T-helper 9 cell (primary cell): ENCODE measurements at places on chromosomes 2 and 18.

- DNase-seq: no peak
Observed at GRCh38 chr2:239304533-239305221, 96.1 kb downstream of the HDAC4 start.

DNA sequence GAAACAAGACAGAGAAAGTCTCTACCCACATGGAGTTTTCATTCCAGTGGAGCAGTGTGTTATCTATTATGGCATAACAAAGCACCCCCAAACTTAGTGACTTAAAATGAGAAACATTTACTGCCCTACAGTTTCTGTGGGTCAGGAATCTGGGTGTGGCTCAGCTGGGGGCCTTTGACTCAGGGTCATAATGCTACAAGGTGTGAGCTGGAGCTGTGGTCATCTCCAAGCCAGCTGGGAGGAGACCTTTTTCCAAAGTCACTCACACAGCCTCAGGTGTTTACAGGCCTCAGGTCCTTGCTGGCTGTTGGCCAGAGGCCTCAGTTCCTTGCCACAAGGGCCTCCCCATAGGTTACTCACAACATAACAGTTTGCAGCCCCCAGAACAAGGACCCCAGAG is 169.2 kb downstream of the ETAA1 start:
- DNase-seq: no peak

DNA sequence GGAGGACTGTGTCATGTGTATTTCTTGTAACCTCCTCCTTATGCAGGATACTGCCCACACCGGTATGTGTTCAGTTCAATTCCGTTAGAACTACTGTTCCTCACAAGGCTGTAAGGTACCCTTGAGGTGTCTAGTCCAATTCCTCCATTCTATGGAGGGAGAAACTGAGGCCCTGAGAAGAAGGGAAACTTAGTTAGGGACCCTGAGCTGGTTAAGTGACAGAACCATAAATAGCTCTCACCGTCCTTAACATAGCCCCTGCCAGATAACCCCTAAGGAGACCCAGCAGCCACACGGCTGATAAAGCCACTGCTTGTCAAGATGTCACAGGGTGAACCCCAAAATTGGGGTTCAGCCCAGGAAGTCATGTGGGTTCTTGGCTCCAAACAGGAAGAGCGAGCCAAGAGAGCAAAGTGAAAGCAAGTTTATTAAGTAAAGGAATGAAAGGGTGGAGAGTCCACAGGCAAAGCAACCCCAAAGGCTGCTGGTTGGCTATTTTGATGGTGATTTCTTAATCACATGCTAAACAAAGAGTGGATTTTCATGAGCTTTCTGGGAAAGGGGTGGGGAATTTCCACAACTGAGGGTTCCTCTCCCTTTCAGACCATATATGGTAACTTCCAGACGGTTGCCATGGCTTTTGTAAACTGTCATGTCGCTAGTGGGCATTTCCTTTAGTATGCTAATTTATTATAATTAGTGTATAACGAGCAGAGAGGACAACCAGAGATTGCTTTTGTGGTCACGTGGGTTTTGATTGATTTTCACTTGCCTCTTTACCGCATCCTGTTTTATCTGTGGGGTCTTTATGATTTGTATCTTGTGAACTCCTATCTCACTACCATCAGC is 83.4 kb upstream of the RTN4 start:
- DNase-seq: peak; percentile 29

- DNase-seq: no peak
Observed at GRCh38 chr2:215758691-215759090, 254.7 kb downstream of the MREG start.

DNA sequence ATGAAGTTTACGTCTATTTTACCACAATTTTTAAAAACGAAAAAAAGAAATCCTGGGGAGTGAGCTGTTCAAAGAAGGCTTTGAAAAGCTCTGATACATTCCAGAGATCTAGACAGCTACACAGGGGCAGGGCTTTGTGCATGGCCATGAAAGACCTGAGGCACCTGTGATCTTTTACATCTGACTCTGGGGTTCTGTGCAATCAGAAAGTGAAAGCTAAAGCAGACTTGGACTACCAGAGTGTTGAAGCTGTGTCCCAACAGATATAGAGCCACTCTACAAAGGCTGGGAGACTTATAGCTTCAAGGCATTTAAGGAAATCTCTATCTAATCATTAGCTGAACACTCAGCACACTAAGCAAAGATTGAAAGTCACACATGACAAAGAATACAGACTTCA is 34.1 kb downstream of the PARD6G start:
- no peak for DNase-seq

DNA sequence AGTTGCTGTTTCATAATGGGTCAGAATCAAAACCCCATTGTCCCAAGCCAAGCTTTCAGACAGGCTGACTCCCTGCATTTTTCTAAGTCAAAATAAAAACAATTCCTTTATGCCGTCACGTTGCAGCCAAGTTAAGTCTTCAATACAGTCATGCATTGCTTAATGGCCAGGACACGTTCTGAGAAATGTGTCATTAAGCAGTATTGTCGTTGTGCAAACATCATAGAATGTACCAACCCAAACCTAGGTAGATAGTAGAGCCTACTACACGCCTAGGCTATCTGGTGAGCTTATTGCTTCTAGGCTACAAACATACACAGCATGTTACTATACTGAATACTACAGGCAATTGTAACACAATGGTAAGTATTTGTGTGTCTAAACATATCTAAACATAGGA is 160.4 kb upstream of the FOSL2 start:
- DNase-seq: no peak

DNA sequence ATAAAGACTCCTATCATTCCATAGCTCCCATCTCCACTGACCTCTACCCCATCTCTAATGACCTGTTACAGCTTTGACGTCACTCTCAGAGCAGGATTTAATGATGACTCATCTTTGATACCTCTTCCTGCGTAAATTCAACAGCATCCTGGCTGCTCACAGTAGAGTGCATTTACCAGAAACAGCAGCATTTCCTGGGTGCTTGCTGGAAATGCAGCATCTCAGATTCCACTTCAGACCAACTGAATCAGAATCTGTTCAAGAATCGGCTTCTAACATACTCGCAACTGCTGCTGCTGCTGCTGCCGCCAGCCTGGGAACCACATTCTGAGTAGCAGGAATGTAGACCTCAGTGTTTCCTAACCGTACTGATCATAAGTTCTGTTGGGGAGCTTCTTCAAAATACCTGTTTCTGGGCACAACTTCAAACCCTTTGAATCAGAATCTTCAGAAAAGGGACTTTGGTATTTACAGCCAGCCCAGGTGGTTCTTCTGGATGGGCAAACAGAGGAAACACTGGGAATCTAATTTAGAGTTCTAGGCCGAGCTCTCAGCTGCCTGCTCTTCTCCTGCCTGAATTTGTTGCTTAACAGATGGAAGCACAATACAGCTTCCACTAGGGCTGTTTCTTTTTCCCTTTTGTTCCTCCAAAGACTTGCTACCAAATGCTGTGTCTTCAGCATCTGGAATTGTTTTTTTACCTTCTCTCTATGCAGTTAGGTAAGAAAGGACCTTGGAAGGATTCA is 241.4 kb downstream of the NCKAP5 start:
- no peak for DNase-seq

- DNase-seq: no peak
Observed at GRCh38 chr2:119366161-119366648, 429 bp downstream of the C2orf76 start.

DNA sequence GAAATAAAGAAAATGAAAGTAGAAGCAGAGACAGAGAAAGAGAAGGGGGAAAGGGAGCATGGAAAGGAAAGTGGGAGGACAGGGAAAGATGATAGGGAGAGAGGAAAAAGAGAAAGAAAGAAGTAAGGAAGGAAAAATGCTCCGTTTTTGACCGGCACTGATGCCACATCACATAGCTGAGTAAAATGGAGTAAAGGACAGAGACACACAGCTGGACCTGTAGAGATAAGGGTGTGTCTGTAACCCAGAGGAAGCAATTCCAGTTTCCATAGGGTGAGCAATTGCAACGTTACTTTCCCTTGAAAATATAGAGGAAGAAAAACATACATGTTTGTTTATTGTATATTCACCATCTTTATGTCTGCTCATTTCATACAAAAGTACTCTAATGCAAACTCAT is 1866.9 kb upstream of the PIK3C3 start:
- DNase-seq: no peak

DNA sequence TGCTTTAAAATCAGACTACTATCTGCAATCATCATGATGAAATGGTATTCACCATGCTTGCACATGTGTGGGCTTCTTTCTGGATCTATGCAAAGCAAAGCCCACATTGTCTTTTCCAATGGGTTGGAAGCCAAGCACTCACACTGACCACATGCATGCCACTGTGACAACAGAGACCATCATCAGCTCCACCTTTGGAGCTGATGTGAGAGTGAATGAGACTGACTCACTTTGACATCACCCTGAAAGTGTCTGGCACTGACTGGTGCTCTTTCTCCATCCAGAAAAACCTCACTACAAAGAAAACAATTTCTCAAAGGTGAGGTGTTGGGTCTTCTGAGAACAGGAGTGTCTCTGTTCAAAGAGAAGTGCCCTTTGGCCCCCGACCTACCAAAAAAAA is 4.7 kb downstream of the MYO5B start:
- no peak for DNase-seq

DNA sequence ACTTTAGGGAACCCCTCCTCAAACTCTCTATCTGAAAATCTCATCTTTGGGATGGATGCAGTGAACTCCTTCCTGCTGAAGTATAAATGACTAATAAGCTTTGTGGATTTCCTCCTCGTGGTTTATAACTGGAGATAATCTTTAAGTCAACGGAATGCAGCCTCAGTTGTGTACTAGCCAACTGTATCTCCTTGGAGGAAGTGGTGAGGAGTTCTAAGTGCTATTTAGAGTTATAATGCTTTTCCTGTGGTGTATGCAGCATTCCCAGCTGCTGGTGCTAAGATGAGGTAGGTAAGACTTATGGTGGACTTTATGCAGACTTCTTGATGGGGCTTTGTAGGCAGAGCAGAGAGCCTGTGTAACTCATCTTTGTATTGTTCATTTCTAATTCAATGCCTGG is 90.9 kb downstream of the LYPD6B start:
- DNase-seq: no peak

GRCh38 chr2:14256890-14257289 is 375.6 kb upstream of the LRATD1 start:
- no peak for DNase-seq

- DNase-seq: no peak
Observed at GRCh38 chr2:74856004-74856578, 22.2 kb downstream of the HK2 start.

DNA sequence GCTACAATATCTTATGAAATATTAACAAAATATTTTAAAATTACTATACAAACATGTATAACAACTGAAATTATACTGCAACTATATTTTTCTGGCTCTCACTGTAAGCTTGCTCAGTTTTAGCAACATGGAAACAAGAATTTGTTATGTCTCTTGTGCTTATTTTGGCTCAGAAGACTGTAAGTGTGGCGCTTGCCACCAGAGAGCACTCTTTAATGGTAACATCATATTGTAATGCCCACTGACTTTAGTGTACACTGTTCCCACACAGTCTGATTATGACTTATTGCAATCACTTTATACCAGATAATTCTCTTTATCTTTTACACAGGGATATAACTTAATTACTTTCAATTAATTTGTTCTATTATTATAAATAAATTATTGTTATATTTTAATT is 1500.6 kb upstream of the TMEFF2 start:
- DNase-seq: no peak

GRCh38 chr2:15691586-15692310 is 100.1 kb downstream of the DDX1 start:
- no peak for DNase-seq

DNA sequence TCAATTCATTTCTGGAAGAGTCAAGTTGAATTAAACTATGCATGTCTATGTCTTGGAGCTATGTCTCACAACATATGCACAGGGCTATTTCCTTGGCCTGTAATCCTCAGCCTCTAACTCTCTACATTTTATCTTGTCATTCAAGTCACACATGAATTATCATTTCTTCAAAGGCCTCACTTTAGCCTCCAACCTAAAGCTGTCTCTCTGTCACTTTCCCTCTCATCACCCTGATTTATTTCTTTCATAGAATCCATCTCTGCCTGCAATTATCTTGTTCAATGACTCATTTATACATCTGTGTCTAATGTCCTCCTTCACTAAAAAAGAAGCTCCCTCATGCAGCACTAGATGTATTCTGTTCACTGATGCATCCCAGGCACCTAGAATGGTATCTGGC is 614.2 kb upstream of the REG3G start:
- no peak for DNase-seq

- no peak for DNase-seq
Observed at GRCh38 chr2:128139624-128140023, 48.6 kb downstream of the UGGT1 start.

DNA sequence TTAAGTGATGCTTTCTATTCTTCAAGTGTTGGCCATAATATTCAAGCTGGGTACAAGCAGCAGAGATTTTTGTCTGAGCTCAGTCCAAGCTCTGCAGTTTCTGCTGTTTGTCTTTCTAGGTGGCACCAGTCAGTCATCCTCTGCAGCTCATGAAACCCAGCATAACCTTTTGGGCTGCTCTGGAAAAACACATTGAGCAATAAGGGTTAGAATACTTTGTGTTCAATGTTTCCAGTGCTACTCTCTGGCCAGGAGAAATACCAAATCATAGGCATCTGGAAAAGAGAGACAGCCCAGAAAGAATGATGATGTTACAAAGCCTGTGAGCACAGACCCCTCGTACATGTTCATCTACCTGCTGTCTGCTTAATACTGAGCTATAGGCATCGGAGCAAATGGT is 19.5 kb upstream of the WIPF1 start:
- no peak for DNase-seq

DNA sequence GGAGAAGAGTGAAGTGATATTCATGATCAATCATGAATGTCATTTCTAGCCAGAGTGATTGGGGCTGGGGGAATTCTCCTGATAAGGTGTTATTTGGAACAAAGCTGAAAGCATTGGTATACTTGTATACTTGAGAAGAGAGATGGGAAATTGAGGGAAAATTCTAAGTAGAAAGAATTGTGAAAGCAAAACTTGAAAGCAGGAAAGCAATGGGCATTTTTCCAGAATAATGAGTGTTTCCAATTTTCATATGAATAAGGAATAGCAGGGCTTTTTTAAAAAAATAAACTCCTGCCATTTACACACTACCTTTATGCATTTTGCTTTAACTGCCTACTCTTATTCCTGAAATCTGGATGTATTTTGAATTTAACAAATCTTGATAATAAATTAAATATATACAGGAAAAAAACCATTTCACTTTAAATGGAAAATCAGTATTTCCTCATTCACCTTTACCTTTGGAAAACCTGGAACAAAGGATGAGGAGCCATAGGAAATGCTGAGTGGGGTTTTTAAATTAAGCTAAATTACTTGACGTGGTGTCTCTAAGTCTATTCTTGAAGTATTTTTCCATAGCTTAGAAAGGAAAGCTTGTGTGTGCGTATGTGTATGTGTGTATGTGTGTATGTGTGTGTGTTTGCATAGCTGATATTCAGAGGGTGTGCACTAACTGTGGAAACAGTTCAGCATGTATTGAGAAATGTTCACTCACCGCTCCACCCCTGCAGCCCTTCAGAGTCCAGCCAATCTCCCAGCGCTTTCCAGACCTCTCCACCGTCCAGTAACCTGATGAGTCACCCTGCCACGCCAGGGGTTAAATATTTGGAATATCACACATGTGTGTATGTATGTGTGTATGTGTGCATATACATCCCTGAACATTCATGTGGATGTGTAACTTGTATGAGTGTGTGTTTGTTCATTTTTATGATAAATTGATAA is 427.3 kb downstream of the THSD7B start:
- no peak for DNase-seq
